Activated CD4-positive, alpha-beta T cell treated with anti-CD3 and anti-CD28 coated beads, Interleukin-2, Interleukin-4, amounts not matched to agents 100 ng/mL and 50 ng/mL, durations not matched to agents 16 hours and 8 hours (primary cell): ENCODE measurements at places on chromosomes 3 and 15.
A peak's percentile ranks its signal among the peaks of the same experiment; 100 is the strongest.

DNA sequence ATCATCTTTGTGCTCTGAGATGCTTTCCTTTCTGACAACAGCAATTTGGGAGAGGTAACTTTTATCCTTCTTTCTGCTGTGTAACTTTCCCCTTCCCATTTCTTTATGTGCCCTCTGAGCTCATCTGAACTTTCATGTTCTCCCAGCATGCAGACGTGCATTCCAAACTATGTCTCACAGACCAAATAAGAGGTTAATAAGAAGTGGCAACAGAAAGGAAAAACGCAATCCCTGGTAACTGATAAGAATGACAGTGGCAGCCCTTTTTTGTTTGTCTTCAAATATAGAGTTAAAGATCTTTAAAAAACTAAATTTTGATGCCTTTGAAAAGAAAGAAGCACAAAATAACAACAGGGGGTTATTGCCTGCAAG is 533.4 kb downstream of the FOXP1 start:
- no peak for DNase-seq

GRCh38 chr15:70376929-70377691 is 279.4 kb upstream of the TLE3 start:
- no peak for DNase-seq

- DNase-seq: no peak
Measured at GRCh38 chr3:119228373-119229145, 12.1 kb downstream of the B4GALT4 start.

DNA sequence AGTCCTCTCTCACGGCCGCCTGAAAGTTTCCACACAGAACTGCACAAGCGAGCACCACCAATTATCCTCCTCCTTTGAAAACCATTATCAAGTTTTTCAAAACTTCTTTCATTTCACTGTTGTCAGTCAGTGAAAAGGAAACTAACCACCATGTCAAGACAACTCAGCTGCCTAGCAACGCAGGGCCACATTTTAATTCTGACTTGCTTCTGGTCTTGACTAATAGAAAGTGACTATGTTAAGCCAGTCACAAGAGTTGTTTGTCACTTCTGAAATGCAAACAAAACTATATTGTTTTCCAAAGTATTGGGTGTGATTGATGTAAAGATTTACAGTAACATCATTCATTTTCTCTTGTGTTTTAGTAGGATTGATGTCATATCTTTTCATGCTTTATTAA is 612.8 kb upstream of the AGTR1 start:
- DNase-seq: no peak

DNA sequence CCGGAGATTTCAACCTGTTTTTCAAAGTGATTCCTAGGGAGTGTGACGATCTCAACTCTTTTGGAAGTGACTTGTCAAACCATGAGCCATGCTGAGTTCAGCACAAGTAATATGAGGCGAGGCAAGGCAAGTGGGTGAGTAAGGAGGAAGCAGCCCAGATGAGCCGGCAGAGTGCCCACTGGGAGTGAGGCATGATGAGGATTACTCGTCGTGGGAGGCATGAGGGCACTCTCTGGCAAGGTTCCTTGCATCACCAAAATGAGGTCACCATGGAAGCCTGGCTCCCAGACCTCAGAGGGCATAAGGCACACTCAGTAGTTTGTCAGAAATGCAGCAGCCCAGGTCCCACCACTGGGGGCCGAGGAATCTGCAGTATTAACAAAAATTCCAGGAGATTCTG is 636.1 kb downstream of the MAGI1 start:
- DNase-seq: no peak

GRCh38 chr3:4582624-4583023 is 89.5 kb downstream of the ITPR1 start:
- DNase-seq: no peak

DNA sequence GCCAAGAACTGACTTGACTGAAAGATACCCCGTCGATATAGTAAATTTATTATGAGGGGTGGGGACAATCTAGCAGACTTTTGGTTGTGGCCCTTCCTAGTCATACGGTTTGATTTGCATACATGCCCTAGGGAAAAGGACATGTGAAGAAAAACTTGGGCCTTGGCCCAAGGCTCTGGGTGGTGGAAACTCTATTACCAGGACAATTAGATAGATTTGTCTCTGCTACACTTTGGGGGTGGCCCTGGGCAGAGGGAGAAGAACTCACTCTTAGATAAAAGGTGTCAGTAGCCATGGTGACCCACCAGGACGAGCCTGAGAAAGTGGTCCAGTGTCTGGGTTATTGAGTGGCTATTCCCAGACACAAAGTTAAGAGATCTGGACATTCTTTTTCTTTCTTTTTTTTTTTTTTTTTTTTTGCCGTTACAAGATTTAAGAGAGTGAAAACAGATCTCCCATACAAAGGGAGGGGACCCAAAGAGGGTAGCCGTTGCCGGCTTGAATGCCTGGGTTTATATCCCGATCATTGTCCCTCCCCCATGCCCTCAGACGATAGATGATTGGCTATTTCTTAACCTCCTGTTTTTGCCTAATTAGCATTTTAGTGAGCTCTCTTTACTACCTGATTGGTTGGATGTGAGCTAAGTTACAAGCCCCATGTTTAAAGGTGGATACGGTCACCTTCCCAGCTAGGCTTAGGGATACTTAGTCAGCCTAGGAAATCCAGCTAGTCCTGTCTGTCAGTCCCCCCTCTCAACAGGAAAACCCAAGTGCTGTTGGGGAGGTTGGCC is 96.4 kb upstream of the SMAD3 start:
- no peak for DNase-seq

- no peak for DNase-seq
Measured at GRCh38 chr15:54915380-54915779, 281.4 kb downstream of the RSL24D1 start.

DNA sequence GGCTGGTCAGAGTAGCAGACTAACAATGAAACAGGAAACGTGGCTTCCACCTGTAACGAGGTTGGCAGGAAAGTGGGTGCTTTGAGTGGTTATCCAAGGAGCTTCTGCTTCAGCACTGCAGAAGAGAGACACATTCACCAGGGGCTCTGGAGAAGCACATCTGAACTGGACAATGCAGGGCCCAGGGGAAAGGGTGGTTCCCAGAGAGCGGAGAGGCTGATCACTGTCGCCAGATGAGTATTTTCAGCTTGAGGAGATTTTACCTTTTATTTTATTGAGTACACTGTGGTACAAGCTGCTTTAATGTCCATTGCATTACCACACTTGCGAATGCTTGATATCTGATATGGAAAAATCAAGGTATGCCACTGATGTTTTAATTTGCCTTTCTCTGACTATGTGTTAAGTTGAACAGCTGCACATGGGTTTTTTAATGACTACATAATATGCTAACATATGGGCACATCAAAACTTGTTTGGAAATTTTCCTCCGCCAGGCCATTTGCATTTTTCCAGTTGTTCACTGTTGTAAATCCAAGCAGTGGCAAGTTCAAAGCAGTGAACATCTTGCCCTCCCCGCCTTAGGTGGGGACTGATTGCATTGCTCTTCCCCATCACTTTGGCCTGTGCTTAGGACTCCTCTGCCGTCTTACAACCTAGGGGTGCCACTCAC is 52.1 kb downstream of the LRTM1 start:
- DNase-seq: no peak

GRCh38 chr3:21620511-21621155 is 130.4 kb downstream of the ZNF385D start:
- no peak for DNase-seq

DNA sequence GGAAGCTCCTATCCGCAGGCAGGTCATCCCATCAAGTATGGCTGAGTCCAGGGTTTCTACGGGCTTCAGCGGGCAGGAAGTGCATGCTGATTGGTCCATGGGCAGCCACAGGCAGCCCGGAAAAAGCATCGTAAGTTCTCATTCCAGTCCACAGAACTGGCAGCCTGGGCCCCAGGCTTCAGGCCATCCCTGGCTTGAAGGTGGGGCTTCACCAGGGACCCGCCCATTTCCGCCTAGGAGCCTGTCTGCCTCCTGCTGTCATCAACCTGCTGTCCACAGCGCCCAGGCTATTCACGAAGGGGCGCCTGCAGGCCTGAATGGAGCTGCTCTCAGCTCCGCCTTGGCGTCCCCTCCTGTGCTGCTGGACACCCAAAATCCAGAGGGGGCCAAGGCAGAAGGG is 13.9 kb downstream of the PCYT1A start:
- peak; percentile 25 for DNase-seq

- DNase-seq: no peak
Measured at GRCh38 chr15:40104296-40104864, 4.3 kb downstream of the BMF start.

DNA sequence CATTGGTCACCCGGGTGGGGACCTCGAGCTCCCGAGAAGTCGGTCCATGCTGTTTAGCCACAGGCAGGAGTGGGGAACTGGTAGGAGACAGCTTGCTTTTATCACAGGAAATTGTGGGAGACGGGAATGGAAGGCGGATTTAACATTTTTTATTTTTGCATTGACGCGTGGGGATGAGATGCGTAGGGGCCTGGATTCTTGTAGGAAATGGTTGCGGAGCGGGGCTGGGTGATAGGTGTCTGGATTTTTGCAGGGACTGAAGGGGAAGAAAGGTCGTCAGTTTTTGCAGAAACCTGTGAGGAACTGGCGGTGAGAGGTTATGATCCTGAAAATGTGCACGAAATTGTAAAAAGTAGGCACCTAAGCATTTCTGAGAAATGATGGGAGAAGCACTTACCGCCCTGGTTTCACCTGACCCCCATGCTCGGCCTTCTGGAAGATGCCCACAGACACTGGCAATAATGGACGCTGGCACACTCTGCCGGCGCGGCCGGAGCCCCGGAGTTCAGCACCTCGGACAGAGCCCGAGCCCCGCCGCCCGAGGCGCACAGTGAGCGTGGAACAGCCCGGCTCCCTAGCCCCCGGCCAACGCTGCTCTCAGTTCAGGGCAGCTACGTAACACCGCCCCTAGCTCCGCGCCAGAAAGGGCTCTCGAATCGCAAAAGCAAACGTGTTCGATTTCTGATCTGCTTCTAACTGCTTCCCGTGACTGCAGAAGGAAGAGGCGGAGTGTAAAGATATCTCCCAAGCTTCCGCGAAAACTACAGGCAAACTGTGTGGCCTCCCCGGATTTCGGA is 928 bp downstream of the ANKRD34C start:
- peak; percentile 6 for DNase-seq

GRCh38 chr3:149494759-149495580 is 20.5 kb downstream of the TM4SF4 start:
- DNase-seq: peak; percentile 6

GRCh38 chr15:70761046-70761445 is 2.3 kb downstream of the UACA start:
- no peak for DNase-seq

DNA sequence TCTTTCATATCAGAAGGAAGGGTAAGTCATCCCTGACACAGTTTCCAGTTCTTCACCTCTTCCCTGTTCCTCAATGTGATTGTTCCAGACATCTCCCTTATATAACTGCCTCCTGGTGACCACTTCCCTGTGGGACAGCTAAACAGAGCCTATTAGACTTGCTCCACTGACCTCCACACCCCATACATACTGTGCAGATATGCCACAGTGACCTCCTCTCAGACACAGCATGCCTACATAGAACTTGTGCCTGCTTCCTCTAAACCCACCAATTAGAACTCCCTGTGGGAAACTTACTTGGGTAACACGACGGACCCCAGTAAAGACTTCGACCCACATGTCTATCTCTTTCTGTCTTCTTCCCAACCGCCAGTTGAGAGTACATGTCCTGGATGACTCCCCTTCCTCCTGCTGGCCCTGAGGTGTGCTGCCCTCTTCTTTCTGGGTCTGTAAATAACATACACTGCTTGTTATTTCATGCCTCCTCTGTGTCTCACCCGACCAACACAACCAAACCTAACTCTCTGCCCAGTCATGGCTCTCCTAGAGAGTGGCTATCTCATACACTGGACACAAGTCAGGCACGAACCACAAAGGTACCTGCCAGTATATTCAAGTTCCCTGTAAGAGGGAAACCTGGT is 53.0 kb downstream of the IGSF11 start:
- no peak for DNase-seq

- no peak for DNase-seq
Measured at GRCh38 chr3:185151964-185152409, 873 bp downstream of the C3orf70 start.

DNA sequence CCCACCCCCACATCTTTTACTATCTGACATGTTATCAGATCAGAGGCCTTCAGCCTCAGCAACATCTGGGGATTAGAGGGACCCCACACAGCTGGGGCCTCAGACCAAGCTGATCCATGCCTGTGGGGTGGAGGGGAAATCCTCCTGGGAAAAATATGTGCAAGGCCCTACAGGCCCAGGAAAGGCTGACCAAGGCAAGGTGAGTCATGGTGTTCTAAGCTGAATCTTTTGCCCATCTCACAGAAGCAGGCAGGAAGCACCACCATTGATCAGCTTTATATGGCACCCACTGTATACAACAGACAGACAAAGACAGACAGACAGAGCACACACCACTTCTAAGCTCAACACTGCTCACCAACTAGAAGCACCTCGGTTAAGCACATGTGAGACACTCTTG is 12.4 kb upstream of the PARP6 start:
- no peak for DNase-seq

DNA sequence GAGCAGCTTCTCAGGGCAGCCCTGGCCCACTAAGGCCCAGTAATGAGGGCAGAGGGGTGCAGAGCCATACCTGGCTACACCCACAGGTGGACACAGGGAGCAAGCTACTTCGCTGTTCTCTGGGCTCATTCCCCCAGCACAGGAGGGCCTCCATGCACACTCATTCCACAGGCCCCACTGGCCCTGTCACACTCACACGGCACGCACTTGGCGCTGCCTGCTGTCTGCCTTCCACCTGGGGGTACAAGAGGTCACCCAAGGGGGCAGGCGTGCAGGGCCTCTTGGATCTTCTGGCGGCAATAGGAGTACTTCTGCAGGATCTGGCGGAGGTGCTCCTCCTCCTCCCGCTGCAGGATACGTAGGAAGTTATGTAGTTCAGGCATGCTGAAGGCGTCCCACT is 2.3 kb upstream of the TUSC2 start:
- DNase-seq: no peak

DNA sequence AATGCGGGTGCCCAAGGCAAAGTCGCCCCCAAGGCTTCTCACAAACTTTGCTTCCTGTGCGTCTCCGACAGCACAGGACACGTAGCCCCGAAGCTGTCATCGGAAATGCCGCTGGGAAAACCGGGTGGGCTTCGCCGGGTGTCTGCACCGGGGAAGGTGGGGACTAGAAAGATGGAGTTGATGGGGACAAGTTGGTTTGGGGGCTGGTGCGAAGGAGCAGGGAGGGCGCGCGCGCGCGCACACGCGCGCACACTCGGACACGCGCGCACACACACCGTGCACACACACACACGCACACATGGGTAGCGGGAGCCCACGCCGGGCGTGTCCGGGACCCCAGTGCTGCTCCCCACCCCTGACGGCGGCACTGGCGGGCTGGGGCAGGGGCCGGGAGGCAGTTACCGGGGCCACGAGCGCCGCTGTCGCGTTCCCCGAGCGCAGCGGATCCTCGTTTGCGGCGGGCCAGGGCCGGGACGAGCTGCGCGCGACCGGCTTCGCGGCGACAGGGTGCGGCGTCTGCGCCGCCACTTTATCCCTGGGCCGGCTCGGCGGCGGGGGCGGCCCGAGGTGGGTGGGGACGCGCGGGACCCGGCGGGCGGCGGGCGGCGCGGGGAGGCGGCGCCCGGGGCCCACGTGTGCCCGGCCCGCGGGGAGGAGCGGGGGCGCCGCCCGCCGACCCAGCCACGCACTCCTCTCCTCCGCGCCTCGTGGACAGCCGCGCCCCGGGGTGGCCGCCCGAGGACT is 539 bp upstream of the MGLL start:
- DNase-seq: no peak
